Thoracic aorta (tissue), 2 donors: ENCODE measurements at places on chromosomes 4 and X. TPM values are rescaled to one million over a fixed set of nuclear protein-coding genes. Genes with fewer than 3 reads are reported as not detected.

The MAGEA12 gene
- not detected for total RNA-seq

DNA sequence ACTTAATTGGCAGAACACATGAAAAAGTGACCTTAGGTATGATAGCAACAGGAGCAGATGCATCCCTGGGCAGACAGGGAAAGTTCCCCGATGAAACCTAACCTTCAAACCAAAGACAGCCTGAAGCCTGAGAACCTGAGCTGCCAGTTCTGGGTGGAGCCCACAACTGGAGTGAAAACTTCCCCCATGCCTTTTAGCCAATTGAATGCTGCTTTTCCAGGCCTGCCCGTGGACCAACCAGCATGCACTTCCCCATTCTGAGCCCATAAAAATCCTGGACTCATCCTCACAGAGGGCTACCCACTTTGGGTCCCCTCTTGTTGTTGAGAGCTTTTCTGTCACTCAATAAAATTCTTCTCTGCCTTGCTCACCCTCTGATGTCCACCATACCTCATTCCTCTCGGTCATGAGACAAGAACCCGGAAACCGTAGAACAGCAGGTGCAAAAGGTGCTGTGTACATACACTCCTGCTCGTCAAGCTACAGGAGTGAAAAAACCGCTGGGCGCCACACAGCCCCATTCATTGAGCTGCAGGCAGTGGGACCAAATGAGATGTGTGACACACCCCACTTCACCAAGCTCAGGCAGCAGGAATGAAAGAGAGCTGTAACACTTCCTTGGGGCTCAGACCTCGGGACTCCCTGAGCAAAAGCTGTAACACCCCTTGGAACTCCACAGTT, 13.9 kb upstream of the SLC7A11 start:
- no peak for DNase-seq

The FATE1 gene
- total RNA-seq: not detected

GRCh38 chr4:90419124-90419711, 292.0 kb downstream of the CCSER1 start:
- no peak for DNase-seq

DNA sequence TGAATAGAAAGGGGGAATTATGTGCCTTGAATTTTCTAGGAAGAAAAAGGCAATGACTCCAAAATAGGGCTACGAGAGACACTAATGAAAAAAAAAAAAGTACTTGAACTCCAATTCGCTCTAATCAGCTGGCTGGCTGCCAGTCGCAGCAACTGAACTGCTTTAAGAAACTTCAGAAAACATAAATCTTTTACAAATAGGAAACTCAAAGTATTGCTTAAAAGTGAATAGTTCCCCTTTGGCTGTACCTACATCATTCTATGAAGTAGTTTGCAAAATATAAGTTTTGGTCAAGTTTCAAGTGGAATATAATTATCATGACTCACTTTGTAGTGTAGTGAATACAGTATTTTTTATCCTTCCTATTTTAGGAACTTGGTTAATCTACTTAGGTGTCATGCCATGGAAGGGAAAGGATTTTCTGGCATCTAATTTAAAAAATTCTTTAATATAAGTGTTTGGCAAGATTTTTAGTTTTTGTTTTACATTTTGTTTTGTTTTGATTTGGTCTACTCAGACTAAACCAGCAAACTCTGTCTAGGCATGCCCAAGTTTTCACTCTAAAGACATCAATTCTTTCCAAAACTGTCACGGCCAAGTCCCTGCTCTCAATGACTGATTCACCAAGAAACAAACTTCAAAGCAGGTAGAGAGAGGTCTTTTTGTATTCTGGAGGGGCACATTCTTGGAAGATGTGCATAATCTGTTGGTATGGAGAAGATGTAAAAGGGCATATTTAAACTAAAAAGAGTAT, 382.4 kb upstream of the GALNT7 start:
- DNase-seq: no peak

GRCh38 chrX:140343226-140343868, 161.5 kb downstream of the SOX3 start:
- DNase-seq: no peak

The ENPP6 gene
- total RNA-seq: 2.0 TPM

The FAM184B gene
- total RNA-seq: not detected

DNA sequence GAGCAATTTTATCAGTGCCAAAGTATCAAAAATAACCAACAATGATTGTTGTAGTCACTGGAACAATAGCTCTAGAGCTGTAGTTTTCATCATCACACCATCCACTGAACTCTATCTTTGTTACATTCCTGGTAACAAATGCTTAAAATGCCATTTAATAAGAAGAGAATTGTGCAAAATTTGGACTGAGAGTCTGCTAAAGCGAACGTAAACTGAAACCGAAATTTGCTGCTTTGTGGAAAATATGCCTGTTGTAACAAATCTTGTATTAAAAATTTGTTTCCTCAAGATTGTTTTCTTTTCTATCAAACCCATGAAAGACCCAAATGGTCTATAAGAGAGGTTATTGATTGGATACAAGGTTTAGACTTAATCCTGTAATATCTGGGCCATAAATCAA, 109.3 kb upstream of the TECRL start:
- DNase-seq: no peak

The F8A2 gene
- total RNA-seq: not detected

DNA sequence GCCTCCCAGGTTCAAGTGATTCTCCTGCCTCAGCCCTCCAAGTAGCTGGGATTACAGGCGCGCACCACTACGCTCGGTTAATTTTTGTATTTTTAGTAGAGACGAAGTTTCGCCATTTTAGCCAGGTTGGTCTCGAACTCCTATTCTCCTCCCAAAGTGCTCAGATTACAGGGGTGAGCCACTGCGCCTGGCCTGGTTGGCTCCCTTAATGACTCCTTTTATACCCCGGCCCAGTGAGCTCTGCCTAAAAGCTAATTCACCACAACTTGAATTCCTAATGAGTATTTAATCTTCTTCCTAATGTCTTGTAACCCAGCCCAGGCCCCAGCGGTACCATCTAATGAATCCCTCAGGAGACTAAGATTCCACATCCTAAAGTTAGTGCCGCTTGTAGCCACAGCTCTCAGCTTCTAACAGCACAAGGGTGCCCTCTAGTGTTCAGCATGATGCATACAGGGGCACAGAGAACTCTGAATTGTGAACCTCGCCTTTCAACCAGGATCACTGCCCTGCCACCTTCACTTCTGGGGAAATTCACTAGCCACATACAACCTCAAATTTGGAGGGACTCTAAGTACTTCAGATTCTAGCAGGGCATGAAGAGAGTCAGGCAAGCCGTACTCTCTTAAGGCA, 89.5 kb downstream of the OR13H1 start:
- DNase-seq: no peak

GRCh38 chr4:113637823-113638561, 123.5 kb downstream of the CAMK2D start:
- DNase-seq: no peak

The TCEAL5 gene
- total RNA-seq: not detected

DNA sequence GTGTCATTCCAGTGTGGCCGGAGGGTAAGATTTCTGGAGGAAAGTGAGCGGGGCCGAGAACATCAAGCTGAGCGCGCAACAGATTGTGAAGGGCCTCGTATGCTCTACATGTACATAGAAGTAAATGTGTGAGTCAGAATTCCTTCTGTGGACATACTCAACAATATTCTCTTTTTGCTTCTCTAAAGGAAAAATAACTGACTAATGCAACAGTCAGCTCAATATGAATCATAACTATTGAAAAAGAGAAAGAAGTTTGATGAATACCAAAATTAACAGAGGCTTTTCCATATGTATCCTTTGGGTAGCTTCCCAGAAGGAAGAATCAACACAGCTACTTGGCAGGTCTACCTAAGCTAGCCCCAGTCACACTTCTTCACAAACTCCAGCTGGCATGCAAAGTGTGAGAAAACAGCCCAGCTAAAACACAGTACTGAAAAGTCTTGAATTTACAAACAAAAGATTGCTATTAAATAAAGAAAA, 87.5 kb upstream of the ZFP42 start:
- DNase-seq: no peak

DNA sequence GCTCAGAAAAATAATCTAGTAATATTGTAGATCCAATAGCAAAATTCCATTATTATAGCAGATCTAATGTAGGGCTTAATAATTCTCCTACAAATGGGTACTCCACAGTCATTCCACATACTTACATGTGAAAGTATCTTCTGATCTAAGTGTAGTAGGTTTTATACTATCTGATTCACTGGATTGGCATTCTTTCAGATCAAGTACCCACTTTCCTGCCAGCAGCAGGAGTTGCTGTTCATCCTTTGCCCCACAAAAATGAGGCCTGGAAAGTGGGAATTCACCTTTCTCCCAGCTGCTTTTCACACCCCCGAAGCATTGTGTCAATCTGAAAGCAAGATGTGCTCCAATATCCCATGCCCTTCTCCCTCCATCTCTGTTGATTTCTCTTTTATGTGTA, 77.1 kb upstream of the RXFP1 start:
- no peak for DNase-seq

DNA sequence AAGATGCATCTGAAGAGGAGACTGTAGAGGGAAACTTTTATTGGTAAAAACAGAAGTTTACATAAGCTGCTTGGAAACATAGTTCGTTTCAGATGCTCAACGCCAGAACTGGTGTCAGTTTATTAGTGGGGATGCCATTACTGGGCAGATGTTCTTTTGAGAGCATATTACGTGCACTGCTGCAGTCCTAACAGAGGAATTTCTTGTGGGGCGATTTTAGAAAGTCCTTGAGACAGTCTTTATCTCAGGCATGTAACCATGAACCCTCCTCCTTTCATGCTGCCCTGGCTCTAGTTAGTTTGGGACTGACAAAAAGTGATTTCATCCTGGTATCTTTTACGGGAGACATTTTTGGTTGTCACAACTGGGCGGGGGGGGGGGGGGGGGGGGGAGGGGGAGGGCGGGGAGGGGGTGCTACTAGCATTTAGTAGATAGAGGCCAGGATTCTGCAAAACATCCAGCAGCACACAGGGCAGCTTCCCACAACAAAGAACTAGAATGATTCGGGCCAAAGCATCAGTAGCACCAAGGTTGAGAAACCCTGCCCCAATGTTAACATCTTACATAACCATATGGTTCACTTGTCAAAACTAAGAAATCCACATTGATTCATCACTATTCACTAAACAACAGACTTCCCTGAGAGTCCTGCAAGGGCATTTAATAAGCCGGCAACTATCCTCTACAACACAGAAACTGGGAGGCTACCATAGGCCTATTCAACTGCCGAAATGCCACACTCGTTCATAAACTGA, 118.6 kb upstream of the FTHL17 start:
- no peak for DNase-seq

- no peak for DNase-seq
These were observed 28.5 kb downstream of the SRPX start for GRCh38 chrX:38192007-38192810.

The GAGE1 gene
- total RNA-seq: not detected

The TRAM1L1 gene
- total RNA-seq: 0.78 TPM

- no peak for DNase-seq
These were observed 71.2 kb upstream of the EGFL6 start for GRCh38 chrX:13498238-13498637.

DNA sequence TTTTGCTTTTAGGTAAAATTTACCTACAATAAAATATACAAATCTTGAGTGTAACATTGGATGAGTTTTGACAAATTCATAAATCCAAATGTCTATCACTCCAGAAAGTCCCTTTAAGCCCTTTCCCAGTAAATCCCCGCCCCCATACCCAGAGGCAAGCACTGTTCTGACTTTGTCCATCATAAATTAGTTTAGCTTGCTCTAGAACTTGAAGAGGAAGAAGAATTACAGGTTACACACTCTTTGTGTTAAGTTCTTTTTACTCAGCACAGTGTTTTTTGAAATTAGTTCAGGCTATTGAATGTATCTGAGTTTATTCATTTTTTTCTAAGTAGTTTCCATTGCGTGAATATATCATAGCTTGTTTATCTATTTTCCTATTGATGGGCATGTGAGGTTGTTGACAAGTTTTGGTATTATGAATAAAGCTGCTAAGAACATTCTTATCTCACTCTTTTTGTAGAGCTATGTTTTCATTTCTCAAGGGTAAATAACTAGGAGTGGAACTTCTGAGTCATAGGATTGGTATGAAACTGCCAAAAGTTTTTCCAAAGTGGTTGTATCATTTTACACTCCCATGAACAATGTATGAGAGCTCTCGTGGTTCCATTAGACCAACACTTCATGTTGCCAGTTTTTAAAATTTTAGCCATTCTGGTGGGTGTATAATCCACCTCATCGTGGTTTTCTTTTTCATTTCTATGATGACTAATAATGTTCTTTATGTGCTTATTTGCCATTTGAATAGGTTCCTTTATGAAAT, 22.4 kb upstream of the HPSE start:
- DNase-seq: no peak

The NLGN4X gene
- 2.7 TPM for total RNA-seq

DNA sequence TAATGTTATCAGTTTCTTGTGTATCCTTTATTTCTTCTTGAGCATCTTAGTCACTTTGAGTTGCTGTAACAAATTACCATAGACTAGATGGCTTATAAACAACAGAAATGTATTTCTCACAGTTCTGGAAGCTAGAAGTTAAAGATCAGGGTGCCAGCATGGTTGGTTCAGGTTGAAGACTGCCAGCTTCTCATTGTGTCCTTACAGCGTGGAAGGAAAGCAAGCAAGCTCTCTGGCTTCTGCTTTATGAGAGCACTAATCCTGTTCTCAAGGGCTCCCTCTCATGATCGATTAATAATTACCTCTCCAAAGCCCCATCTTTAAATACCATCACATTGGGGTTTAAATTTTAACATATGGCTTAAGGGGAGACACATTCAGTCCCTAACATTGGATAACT, 497.2 kb downstream of the RAPGEF2 start:
- DNase-seq: no peak

- no peak for DNase-seq
These were observed 80.3 kb downstream of the PPEF2 start for GRCh38 chr4:75821966-75822365.

The TMPRSS11F gene
- total RNA-seq: 0.28 TPM

- DNase-seq: no peak
These were observed 359.6 kb upstream of the PITX2 start for GRCh38 chr4:110982486-110982885.

The HERC6 gene
- total RNA-seq: 7.8 TPM

The NMU gene
- total RNA-seq: not detected

DNA sequence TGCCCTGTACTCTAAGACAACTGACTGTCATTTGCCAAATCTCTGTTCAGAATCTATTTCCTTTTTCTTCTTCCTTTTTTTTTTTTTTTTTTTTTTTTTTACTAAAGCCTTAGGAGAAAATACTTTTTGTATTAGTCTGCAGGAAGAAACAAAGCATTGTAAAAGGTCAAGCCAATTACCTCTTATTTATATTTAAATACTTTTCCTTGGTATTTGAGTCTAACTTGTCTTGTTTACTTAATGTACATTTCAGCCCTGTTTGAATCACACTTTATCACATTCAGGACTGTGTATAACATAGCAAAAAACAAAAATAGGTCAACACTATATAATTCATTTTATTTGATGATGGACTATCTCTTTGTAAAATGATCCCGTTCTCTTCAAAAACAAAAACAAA, 262.2 kb downstream of the RPA4 start:
- DNase-seq: no peak

DNA sequence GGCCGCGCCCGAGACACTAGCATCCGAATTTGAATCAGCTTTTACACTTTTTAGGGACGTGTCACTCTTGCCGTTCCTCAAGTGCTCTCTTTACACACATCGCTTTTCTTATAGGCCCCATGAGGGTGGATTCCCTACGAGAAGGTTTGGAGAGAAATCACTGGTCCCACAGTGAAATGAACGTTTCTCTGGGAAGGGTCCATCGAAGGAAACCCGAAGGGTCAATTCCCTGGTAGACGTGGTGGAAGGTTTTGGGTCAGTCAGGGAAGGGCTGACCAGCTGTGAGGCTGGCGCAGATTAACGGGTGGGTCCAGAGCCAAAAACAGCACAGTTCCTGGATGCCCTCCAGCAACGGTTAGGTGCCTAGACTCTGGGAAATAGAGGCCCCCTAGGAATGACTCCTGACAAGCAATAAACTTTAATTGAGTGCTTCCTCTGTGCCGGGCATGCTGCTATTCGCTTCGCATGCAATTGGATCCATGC, 35.9 kb downstream of the ETDC start:
- no peak for DNase-seq
